ENCODE measurements at places on chromosomes 3 and 15. TPM values are rescaled to one million over a fixed set of nuclear protein-coding genes. Genes with fewer than 3 reads are reported as not detected.

DNA sequence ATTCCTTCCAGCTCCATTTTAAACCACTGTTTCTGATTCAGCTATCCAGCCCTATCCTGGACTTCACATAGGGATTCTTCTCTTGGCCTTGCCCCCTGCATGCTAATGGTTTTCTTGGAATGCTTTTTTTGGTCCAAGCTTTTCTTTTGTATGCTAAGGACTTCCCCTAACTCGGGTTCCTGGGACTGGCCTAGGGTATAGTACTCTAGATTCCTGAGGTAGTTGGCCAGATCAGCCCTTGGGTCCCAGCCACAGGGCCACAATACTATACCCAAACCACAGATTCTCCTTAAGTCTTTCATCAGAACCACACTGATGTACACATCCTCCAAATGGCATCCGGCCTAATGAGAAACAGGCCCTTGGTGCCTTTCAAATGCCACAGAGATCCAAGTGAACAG, 2.8 kb downstream of the FYCO1 start:
- no peak for DNase-seq
- H3K27ac ChIP-seq = no peak overlapping the region
- peaks cover 11% of the 10 kb centered on the region for H3K4me1 ChIP-seq
- H3K27me3 ChIP-seq = peaks cover 11% of the 10 kb centered on the region
- H3K4me3 ChIP-seq = no peak overlapping the region
- no peaks in the 10 kb centered on the region for H3K36me3 ChIP-seq

- no peaks in the 10 kb centered on the region for H3K36me3 ChIP-seq
- DNase-seq = peak; percentile 32
- peaks cover 12% of the 10 kb centered on the region for H3K4me1 ChIP-seq
- H3K27me3 ChIP-seq = no peaks in the 10 kb centered on the region
- H3K27ac ChIP-seq = no peak overlapping the region
- H3K4me3 ChIP-seq = peak overlapping the region; percentile 84
Measured at GRCh38 chr3:49412632-49413337, 562 bp downstream of the TCTA start.

- no peaks in the 10 kb centered on the region for H3K36me3 ChIP-seq
- H3K27ac ChIP-seq = no peak overlapping the region
- no peaks in the 10 kb centered on the region for H3K27me3 ChIP-seq
Measured at GRCh38 chr3:148254402-148254801, 443.3 kb upstream of the AGTR1 start.

DNA sequence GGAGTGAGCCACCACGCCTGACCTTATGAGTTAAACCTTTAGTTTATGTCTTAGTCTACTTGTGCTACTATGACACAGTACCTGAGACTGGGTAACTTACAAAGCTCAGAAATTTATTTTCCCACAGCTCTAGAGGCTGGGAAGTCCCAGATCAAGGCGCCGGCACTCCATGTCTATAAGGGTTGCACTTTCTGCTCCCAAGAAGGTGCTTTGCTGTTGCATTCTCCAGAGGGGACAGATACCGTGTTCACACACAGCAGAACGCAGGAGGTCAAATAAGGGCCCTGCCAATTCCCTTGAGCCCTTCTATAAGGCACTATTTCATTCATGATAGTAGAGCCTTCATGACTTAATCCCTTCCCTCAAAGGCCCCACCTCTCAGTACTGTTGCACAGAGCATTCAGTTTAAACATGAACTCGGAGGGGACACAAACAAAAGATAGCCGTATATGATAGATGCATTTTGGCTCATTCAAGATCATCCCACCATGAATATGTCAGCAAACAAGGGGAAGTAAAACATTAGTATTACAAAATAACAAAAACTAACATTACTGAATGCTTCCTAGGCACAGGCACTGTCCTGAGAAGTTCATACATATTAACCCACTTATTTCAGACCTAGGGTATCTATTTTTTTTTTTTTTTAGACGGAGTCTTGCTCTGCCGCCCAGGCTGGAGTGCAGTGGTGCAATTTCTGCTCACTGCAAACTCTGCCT, 26.5 kb downstream of the PLA1A start:
- no peak for DNase-seq
- H3K4me1 ChIP-seq = peaks cover 22% of the 10 kb centered on the region
- no peak overlapping the region for H3K4me3 ChIP-seq
- no peaks in the 10 kb centered on the region for H3K36me3 ChIP-seq
- no peak overlapping the region for H3K27ac ChIP-seq

GRCh38 chr15:42996871-42997270, 76.3 kb upstream of the TTBK2 start:
- H3K4me3 ChIP-seq = no peak overlapping the region
- H3K36me3 ChIP-seq = peaks cover 7% of the 10 kb centered on the region
- H3K27me3 ChIP-seq = no peaks in the 10 kb centered on the region
- DNase-seq = peak; percentile 9

GRCh38 chr3:73734211-73735089, 109.7 kb upstream of the PDZRN3 start:
- no peaks in the 10 kb centered on the region for H3K27me3 ChIP-seq
- H3K4me1 ChIP-seq = peaks cover 5% of the 10 kb centered on the region
- DNase-seq = no peak

DNA sequence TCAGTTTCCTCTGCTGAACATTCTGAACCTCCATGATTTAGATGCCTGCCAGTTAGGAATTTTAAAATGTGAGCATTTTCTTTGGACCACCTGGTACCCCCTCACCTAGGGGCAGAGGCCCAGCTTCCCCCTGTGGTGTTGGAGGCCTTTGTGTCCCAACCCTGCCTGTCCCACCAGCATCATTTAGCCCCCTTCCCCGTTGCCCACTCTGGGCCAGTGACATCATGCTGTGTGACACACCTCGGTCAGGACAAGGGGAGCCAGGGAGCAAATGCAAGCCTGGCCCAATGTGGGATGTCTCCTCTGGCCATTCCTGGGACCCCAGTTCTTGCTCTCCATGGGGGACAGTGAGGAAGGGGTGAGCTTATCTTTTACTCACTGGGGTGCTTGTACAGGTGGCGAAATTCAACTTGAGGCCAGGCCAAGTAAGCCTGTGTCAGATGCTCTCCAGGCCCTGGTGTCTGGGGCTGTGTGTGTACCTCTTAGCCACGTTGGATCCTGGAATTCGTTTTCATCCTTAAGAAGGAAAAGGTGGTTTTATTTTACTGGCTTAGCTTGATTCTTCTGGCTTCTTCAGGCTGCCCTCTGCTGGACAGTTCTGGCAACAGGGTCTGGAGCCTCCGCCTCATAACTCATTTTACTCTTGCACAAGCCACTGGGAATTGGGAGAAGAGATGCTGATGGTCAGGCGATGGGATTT, 49.7 kb upstream of the MYZAP start:
- H3K27ac ChIP-seq = no peak overlapping the region
- H3K4me3 ChIP-seq = no peak overlapping the region
- no peaks in the 10 kb centered on the region for H3K27me3 ChIP-seq
- no peaks in the 10 kb centered on the region for H3K36me3 ChIP-seq
- peak; percentile 70 for DNase-seq

- no peaks in the 10 kb centered on the region for H3K36me3 ChIP-seq
- H3K27ac ChIP-seq = no peak overlapping the region
- DNase-seq = no peak
Measured at GRCh38 chr15:86375733-86376280, 296.1 kb downstream of the AGBL1 start.

DNA sequence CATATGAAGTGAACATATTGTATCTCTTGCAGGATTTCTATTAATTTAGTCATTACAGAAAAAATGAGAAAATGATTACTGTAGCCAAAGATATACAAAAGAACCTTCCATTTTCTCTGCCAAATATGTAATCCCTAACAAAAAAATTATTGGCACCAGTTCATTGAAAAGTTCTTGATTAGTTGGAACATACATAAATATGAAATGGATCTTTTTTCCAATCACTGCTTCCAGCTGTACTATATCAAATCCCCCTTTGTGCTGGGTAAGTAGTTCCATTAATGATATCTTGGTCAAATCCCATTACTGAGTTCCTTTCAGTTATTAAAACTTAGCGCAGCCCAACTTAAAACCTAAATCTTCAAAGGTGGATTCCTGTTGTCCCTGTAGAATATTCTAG, 263.8 kb downstream of the SLC9A9 start:
- no peaks in the 10 kb centered on the region for H3K36me3 ChIP-seq
- H3K27ac ChIP-seq = no peak overlapping the region
- H3K4me1 ChIP-seq = peaks cover 28% of the 10 kb centered on the region
- no peak for DNase-seq

- H3K36me3 ChIP-seq = peaks cover 16% of the 10 kb centered on the region
- H3K4me1 ChIP-seq = no peaks in the 10 kb centered on the region
- no peak for DNase-seq
Measured at GRCh38 chr15:52057996-52058395, 39.0 kb downstream of the MAPK6 start.

- H3K27me3 ChIP-seq = no peaks in the 10 kb centered on the region
- H3K4me3 ChIP-seq = no peak overlapping the region
- H3K36me3 ChIP-seq = no peaks in the 10 kb centered on the region
- no peak overlapping the region for H3K27ac ChIP-seq
Measured at GRCh38 chr15:83320844-83321243, 36.4 kb upstream of the BNC1 start.

DNA sequence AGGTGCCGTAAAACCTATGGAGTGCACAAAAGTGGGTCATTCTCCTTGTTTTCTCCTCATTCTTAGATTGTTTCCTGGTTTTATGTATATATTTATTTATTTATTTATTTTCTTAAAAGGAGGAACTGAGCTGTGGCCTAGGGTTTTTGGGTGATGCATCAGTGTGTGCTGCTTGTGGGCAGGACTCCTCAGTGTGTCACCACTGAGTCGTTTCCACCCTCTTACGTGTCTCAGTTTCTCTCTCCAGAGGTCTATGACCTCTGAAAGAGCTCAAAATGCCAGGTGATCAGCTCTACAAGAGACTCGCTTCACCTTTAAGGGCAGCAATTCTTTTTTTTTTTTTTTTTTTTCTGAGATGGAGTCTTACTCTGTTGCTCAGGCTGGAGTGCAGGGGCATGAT, 72.9 kb downstream of the CD200 start:
- no peaks in the 10 kb centered on the region for H3K36me3 ChIP-seq
- no peaks in the 10 kb centered on the region for H3K27me3 ChIP-seq
- no peak for DNase-seq
- peaks cover 9% of the 10 kb centered on the region for H3K4me1 ChIP-seq
- no peak overlapping the region for H3K4me3 ChIP-seq

DNA sequence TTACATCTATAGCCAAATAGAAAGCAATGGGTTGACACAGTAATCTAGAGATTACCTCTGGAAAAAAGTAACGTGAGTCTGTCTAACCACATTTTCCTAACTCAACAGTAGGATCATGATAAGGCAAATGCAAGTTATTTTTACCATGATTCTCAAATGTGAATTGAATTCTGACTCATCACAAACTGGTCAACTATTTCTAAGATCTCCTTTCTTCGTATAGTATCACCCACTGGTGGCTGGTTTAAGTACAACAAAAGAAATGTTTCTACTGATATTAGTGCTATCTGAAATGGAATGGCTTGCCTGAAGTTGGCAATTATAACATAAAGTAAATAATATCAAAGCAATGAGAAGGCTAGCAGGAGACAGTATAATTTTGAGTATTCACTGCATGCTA, 102.2 kb downstream of the ABI3BP start:
- no peak for DNase-seq
- no peaks in the 10 kb centered on the region for H3K36me3 ChIP-seq
- no peaks in the 10 kb centered on the region for H3K27me3 ChIP-seq
- H3K27ac ChIP-seq = no peak overlapping the region
- no peaks in the 10 kb centered on the region for H3K4me1 ChIP-seq
- no peak overlapping the region for H3K4me3 ChIP-seq

GRCh38 chr15:66737243-66738010, 35.4 kb downstream of the SMAD6 start:
- no peak for DNase-seq
- H3K27ac ChIP-seq = no peak overlapping the region
- H3K4me3 ChIP-seq = no peak overlapping the region
- H3K4me1 ChIP-seq = peaks cover 11% of the 10 kb centered on the region
- H3K36me3 ChIP-seq = no peaks in the 10 kb centered on the region

DNA sequence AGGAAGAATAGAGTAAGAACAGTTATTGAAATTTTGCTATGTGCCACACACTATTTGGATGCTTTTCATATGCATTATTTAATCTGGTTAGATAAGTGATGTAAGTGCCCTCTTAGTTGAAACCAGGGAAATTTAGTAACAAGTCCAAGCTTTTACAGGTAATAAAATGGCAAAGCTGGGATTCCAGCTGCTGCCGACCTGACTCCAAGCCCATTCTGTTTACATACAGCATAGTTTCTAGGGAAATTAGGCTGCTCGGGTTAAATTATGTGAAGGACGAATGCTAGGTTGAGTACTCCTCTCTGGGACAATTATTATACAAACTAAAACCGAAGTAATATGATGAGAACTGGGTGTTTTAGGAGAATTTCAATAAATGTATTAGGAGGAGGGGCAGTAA, 38.7 kb upstream of the FAH start:
- no peaks in the 10 kb centered on the region for H3K27me3 ChIP-seq
- no peak for DNase-seq
- H3K4me1 ChIP-seq = peaks cover 11% of the 10 kb centered on the region

- no peak overlapping the region for H3K27ac ChIP-seq
- H3K4me3 ChIP-seq = no peak overlapping the region
- peaks cover 5% of the 10 kb centered on the region for H3K36me3 ChIP-seq
Measured at GRCh38 chr3:23876923-23877322, 39.9 kb downstream of the NKIRAS1 start.

DNA sequence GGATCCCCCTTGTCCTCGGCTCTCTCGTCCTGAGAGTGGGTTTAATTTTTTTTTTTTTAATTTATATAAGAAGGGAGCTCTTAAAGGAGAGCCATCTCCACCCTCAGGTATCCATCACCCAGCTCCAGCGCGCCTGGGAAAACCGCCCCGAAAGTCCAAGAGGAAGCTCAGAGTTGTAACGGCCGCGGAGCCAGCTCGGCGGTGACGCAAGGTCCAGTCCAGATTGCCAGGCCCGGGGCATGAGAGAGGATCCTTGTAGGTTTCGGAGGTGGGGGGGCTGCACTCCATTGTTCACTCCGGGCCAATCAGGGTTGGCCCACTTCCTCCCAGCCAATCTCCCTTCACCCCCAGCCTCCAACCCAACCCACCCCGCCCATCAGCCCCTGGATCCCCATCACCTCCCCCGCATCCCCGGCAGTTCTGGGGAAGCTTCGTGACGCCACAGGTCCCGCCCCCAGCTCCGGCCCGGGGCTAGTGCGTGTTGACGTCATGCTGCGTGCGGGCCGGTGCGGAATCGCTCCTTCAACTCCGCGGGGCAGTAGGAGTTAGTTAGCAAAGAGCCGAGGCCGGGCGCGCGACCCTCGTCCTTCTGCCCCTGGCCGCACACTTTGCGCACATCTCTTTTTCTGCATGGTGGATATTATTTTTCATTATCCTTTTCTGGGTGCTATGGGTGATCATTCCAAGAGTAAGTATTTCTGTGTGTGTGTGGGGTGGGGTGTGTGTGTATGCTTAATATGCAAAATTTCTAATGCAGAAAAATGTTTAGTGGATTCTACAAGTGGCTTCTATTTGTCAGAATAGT, at the start of gene ISL2:
Gene ISL2 (plus strand): TSS at position 520 of the 805 bp plus-strand sequence. CDS start 111 bp downstream, at position 631.
- H3K4me3 ChIP-seq = peak within 1 kb of the TSS; percentile 42
- peaks cover 86% of the 10 kb centered on the region for H3K27me3 ChIP-seq
- DNase-seq = peak; percentile 97
- no peak within 1 kb of the TSS for H3K27ac ChIP-seq

The NEDD4 gene
- total RNA-seq = 36.7 TPM

The EIF4E3 gene
- total RNA-seq = 6.3 TPM

The ACAN gene
- total RNA-seq = 0.34 TPM

The IQCH gene
- total RNA-seq = 21.0 TPM

The VGLL3 gene
- total RNA-seq = 1.8 TPM
